ENCODE measurements at places on chromosomes 11 and 22.

DNA sequence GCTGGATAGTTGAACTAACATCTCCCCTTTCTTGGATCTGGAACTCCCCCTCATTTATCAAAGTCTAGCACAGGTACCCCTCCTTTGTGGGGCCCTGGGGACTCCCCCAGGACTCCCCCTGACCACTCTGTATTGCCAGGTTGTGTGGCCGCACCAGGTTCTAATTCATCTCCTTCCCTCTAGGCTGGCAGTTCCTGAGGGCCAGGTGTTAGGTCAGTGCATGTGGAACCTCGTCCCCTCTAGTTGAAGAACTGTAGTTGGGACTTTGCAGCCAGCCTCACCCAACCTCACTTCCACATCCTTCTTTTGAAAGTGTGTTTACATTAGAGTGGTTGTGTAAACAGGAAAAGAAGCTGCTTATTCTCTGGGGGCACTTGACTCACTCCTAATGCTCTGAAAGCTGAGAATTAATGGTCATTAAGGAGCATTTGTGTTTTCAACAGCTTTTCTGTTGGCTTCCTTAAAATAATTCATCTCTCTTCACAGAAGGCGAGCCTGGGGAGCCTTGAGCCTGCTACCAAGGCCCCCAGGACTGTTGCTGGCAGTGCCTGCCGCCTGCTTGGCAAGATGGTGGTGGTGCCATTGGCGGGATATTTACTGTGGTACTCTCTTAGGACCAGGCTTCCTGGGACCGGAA, 11.8 kb downstream of the UPB1 start:
- DNase-seq = peak; percentile 61

- no peak for DNase-seq
Measured at GRCh38 chr22:33329398-33329797, 271.2 kb upstream of the SYN3 start.

GRCh38 chr11:115452241-115452640, 52.0 kb downstream of the CADM1 start:
- DNase-seq = no peak

DNA sequence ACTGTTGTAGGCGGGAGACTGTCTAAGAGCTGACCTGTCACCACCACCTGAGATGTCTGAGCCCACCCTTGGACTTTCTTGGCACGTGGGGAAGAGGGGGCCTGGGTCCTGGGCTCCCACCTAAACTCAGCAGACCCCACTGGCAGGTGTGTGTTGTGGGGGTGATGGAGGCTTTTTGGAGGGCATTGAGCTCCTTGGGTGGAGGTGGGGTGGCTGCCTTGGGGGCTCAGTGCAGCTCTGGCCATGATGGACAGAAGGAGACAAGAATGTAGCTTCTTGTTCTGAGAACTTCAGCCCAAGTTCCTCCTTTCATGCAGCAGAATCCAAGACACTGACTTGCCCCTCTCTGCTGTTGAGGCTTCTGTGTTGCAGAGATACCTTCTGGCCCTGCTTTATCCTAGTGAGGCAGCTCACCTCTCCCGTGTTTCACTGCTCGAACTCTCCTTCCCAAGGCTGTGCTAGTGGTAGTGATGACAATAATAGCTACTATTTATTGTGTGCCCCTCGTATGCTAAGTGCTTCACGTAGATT, 116.6 kb upstream of the OR4B1 start:
- DNase-seq = no peak

- DNase-seq = no peak
Measured at GRCh38 chr11:18726040-18726439, at the start of gene IGSF22. Gene IGSF22, minus strand, starts transcription at chr11:18726188. Its CDS starts 1,952 bp downstream, at chr11:18724236.

GRCh38 chr11:26037716-26038115, 294.2 kb upstream of the ANO3 start:
- no peak for DNase-seq

- DNase-seq = no peak
Measured at GRCh38 chr22:50624347-50625130, 3.4 kb downstream of the ARSA start.

GRCh38 chr11:10606536-10607208, 38.2 kb upstream of the LYVE1 start:
- peak; percentile 64 for DNase-seq

DNA sequence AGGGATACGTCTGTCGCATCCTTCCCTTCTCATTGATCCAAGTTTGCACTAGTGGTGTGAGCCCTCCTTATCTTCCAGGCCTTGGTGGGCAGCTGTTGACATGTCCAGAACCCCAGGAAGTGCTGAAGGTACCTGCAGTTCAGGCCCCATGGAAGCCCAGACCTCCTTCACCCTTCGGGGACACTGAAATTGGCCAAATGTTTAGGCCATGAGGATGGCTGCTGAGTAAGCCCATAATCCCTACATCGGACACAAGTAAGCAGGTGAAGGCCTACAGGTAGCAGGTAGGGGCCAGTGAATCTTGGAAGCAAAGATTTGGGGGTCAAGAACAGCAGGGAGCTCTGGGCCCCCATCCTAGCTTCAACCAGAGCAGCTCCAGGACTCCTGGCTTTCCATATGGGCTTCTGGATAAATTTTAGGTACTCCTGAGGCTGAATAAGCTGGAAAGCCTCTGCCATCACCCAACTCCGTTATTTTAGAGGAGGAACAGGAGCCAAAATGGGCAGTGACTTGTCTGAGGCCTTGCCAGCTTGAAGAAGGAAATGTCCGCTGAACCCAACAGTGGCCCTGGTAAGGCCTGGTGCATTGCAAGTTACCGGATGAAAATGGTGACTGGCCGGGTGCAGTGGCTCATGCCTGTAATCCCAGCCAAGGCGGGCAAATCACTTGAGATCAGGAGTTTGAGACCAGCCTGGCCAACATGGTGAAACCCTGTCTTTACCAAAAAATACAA, 45.2 kb downstream of the MORC2 start:
- no peak for DNase-seq

- DNase-seq = no peak
Measured at GRCh38 chr11:126277322-126277721, 5.6 kb upstream of the TIRAP start.

GRCh38 chr11:69662021-69662698, 13.0 kb downstream of the LTO1 start:
- DNase-seq = no peak

- peak; percentile 10 for DNase-seq
Measured at GRCh38 chr11:6402561-6402981, 12.3 kb downstream of the SMPD1 start.
